ENCODE measurements at places on chromosomes 3 and 15.

- no peak for DNase-seq
These were observed 1.5 kb downstream of the GRM2 start for GRCh38 chr3:51708216-51708845.

- no peak for DNase-seq
These were observed 88.1 kb upstream of the SPRED1 start for GRCh38 chr15:38164507-38164906.

GRCh38 chr3:130853581-130853980, 40.3 kb upstream of the ATP2C1 start:
- DNase-seq, result peak; percentile 47

- DNase-seq, result no peak
These were observed 162.1 kb upstream of the NANOGP8 start for GRCh38 chr15:35247150-35247549.
